Endodermal cell (in vitro differentiated cells): ENCODE measurements at places on chromosomes 7 and 10.

DNA sequence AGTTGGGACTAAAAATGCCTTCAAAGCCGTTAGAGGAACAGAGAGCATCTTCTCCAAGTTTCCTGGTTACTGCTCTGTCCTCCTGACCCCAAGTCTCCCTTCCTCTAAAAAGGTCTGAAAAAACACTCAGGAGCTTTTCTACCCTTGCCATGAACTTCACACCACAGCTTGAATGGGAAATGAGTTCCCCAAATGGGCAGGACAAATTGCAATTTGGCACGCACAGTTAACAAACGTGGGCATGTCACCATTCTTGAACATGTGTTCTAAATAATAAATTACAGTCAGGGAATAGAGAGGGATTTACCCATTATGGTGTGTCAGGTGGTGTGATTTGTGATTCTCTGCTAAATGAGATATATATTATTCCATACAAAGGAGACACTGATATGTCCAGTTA, 91.2 kb upstream of the WNT16 start:
- DNase-seq, result no peak

DNA sequence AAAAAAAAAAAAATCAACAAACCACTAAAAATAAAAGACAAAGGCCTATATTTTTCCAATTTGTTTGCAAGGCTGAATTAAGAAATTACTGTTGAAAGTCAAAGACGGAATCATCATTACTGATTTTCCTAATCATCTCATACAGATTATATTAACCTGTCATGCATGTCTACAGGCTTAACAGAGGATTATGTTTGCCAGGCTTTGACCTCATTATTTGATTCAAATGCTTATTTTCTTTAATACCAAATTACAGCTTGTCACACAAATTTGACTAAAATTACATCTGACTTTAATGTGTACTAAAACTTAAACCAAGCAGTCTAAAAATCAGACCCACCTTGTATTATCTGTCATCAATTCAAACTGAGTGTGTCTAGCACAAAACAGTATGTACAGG, 21.2 kb downstream of the KIF5B start:
- DNase-seq, result no peak

DNA sequence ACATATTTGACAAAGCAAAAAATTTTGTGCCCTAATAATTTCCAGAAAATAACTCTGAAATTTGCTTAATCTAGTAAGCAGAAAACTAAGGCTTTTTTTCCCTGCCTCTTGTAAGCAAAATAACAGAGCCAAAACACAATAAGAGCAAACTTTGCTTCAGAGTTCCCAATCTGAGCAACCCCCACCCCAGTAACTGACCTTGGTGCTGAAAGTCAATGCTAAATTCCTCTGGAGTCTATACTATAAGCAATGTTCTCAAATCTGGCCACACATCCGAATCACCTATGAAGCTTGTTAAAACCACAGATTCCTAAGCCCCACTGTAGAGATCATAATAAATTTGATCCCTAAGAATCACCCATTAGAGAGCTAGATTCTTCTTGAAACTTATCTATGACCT, 150.5 kb downstream of the ELAPOR2 start:
- DNase-seq, result peak; percentile 63

GRCh38 chr10:124660404-124661125, 83.6 kb downstream of the FAM53B start:
- DNase-seq, result no peak

GRCh38 chr7:131346885-131347592, 19.4 kb downstream of the MKLN1 start:
- DNase-seq, result peak; percentile 71

DNA sequence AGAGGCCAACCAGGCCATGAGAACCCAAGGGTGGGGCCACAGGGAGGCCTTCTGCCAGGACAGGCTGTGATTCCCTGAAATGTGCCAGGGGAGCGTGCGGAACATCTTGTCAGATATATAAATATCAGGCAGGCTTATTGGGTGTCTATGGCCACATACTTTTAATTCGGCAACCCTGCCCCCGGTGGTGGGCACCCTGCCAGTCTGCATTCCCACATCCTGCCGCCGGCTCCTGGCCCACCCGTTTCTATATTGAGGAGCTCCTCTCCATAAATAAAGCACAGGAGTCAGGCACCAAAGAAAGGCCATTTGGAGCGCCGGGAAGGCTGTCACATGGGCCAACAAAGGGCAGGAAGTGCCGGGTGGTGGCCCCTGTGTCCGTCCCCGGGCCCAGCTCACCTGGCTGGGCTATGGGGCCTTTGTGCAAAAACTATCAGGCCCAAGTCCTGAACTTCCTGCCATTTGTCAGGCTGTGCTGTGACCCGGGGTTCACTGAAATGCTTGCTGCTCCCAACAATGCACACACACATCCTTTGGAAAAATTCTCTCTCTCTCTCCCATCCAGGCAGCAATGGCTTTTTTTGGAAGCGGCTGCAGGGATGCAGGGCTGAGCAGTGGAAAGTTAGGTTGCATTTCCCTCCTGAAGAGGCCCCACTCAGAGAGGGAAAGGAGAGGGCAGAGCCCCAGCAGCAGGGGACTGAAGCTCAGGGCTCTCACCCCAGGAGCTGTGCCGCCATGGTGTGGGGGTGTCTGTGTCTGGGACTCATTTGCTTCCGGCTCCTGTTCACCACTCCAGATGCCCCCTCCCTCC, 25.0 kb upstream of the PODXL start:
- DNase-seq, result peak; percentile 64

DNA sequence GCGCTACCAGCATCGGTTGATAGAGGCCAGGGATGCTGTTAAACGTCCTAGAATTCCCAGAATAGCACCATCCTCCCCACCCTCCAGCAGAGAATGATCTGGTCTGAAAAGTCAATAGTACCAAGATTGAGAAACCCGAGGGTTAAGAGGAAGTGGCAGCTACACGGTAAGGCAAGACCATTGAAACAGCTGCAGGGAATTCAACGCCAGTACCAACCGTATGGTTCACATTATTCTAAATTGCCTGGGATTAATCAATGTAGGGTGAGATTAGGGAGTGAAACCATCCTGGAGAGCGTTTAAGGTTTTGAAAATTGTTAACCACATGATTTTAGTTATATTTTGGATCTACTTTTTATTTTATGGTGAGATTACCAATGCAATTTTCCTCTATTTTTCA, 352.2 kb downstream of the PRPF18 start:
- DNase-seq, result no peak

GRCh38 chr7:45026013-45026412, 26.0 kb downstream of the CCM2 start:
- DNase-seq, result no peak

DNA sequence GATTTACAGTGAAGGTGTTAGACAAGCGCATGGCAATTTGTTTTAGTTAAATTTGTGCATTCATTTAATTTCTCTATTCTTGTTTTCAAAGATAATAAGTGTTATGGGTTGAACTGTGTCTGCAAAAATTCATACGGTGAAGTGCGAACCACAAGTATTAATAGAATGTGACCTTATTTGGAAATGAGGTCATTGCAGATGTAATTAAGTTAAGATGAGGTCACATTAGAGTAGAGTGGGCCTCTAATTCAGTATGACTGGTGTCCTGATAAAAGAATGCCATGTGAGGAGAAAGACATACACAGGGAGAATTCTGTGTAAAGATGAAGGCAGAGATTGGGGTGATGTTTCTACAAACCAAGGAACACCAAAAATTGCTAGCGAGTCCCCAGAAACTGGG, 158.8 kb upstream of the SEMA3E start:
- no peak for DNase-seq

- DNase-seq, result no peak
Observed at GRCh38 chr10:126659750-126660149, 10.7 kb downstream of the C10orf90 start.

GRCh38 chr7:112668561-112668960, 121.6 kb downstream of the TMEM168 start:
- peak; percentile 57 for DNase-seq

- no peak for DNase-seq
Observed at GRCh38 chr10:28254290-28254985, 48.4 kb downstream of the MPP7 start.

DNA sequence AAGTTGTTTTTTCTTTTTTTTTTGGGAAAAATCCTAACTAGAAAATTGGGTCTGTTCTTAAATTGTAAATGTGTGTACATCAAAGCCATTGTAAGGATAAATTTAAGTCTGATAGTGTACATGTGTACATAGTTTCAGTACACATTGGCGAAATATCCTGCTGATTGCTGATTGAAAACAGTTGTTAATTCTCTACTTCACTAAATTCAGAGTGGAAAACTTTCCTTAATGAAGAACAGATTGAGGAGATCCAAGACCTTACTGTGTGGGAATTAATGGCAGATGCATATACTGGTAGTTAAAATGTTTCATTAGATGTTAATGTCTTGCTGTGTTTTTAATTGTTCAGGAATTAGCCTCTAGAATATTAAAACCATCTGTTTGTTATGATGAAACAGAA, 506.0 kb downstream of the AUTS2 start:
- DNase-seq, result no peak

DNA sequence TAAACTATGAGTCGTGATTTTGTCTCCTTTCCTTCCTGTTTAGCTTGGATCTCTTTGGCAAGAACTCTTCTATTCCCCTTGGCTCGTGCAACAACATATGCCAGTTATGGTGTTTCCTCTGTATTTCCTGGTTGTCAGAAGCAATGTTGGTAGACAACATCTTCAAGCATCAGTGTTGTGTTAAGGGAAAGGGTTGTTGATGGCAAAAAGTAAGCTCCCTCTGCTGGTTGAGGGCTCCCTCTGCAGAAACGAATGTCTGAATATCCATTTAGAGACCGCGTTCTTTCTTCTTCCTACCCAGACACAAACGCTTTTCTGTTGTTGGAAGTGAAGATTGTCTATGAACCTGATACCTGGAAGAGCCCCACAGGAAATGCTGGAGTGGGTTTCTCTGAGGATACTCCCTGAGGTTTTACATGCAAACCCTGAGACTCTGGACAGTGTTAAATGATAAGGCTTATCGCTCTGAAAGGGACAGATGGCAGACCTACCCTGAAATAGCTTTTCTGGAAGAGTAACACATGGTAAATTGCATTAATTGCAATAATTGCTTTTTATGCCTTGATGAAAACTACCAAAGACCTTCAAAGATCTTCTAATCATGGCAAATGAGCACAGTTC, 23.5 kb upstream of the C1QL3 start:
- peak; percentile 57 for DNase-seq

GRCh38 chr10:112332022-112332421, 41.9 kb upstream of the ACSL5 start:
- no peak for DNase-seq

DNA sequence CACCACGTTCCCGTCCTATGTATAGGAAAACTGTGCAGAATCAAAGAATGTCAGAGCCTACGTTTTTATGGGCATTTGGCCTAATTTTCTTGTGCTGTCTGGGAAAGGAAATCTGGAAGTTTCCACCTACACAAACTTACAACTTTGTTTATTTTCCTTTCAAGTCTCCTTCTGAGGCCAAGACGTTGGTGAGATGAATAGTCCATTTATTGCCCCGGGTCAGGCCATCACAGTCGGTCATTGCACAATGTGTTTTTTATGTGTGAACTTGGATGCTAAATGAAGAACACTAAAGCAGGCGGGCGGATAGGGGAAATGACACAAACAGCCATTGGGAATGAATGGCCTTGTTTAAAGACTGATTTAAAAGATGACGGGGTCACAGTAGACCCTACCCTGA, 38.6 kb downstream of the TRIL start:
- no peak for DNase-seq

DNA sequence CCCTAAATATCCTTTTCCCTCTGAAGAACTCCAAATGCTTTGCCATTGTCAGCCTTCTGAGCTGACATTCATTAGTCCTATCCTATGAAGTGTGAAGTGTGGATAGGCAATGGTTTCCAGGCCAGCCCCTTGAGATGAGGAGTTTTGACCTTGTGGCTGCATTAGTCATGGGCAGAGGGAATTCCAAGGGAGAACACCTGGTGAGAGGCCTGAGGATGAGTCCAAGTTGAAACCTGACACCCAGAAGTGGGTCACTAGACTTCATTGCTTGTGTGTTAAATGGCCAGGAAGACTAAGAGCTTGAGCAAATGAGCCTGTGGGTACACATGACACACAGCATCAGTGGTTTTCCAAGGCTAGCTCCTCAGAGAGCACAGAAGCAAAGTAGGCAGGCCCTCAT, 260.8 kb downstream of the SKAP2 start:
- DNase-seq, result peak; percentile 87

GRCh38 chr7:32163141-32163806, 93.1 kb upstream of the PDE1C start:
- peak; percentile 63 for DNase-seq

DNA sequence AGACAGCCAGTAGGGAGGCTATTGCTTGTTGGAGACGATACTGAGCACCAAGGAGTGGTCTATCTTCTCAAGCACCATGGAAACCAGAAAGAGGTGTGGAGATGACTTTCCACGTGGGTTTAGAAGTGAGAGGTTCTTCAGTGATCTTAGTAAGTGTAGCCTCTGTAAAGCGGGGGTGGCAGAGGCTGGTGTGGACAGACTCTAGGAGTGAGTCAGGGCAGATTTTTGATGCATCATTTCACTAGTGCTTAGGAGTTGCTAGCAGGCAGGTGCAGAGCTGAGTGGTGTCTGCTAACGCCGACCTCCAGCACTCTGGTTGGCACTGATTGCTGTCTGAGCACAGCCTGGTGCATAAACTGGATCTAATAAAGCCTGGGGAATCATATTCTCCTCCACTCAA, 78.4 kb upstream of the ADO start:
- no peak for DNase-seq

- peak; percentile 80 for DNase-seq
Observed at GRCh38 chr10:127735723-127736221, 1.2 kb upstream of the FOXI2 start.

DNA sequence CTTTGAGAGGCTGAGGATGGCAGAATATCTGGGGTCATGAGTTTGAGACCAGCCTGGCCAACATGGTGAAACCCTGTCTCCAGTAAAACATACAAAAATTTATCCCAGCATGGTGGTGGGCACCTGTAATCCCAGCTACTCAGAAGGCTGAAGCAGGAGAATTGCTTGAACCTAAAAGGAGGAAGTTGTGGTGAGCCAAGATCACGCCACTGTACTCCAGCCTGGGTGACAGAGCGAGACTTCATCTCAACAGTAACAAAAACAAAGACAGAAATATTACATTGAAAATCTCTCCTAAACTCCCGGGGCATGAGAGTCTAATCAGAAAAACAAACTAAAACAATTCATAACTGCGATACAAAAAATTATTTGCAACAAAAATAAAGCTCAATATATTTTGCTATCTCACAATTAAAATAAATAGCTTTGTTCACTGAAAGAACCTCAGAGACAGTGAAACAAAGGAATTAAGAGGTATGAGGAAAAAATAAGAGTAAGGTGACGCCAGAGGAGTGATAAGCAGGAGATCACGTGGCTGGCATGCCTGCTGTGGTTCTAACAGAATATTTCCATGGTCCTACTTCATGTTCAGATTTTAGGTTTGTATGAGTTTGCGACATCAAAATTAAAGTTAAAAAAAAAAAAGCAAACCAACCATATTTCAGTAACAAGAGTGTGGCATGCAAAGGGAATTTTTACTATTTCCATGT, 527.7 kb upstream of the POM121L12 start:
- DNase-seq, result no peak

GRCh38 chr7:114658216-114658615, 243.6 kb downstream of the FOXP2 start:
- no peak for DNase-seq
